ENCODE measurements at places on chromosomes 6 and 20.
A peak's percentile ranks its signal among the peaks of the same experiment; 100 is the strongest.

GRCh38 chr6:131366223-131366622 lies 206.8 kb upstream of the ARG1 start:
- DNase-seq = no peak

DNA sequence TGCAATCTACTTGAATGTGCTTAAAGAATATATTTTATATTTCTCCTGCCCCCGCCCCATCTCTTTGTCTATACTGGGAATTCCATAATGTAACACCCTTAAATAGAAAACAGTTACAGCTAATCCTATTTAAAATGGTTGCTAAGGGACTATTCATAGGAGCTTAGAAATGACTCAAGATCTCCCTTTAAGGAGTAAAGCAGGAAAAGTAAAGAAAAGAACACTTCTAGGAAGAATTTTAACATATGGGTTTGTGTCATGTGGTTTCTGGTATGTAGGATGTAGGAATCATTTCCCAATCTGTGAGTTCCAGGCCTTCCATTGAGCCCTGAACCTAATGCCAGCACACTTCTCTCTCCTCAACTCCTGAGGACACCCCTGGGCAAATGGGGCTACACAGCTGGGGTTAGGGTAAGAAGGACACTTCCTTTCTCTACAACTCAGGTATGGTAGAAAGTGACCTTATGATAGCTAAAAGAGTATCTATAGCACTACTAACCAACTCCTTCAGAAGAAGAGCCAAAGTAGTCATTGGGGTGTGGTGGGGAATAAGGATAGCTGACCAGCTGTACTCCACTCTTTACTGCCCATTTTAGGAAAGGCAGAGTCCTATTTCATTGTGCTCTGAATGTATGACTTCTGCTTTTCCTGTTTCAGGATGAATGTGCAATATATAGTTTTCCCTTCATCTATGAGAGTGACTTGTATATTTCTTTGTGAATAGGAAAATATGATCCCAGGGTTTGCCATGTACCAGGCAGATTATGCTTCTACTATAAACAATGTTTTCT lies 27.3 kb downstream of the RIMS1 start:
- DNase-seq = no peak

DNA sequence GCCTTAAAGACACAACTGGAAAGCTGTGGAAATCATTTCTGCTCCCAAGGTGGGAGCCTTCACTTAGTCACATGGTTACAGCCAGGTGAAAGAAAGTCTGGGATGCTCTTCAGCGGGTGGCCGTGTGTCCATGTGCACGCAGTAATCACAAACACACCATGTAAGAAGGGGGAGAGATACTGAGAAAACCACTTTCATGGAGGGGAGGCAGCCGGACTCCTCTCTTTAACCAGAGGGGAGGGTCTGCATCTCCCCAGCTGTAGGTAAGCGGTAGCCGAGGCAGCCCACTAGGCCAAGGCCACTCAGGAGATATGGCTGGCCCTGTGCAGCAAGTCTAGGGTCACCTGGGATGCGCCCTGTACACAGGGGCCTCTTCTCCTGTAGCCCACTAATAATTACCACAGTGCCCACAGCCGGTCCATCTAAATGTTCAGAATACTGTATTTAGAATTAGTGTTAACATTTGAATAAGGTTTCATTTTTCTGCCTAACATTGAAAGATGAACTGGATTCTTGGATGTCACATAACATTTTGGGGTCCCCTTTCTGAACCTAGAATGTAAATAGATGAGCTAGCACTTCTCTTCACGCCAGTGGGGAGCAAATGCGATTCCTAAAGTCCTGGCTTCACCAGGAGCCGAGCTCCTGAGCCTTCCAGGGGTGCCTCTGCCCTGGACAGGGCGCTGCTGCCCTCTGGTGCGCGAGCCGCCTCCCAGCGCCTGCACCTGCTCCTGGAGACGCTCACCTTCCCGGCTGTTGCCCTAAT lies 15.9 kb downstream of the GPR31 start:
- no peak for DNase-seq

DNA sequence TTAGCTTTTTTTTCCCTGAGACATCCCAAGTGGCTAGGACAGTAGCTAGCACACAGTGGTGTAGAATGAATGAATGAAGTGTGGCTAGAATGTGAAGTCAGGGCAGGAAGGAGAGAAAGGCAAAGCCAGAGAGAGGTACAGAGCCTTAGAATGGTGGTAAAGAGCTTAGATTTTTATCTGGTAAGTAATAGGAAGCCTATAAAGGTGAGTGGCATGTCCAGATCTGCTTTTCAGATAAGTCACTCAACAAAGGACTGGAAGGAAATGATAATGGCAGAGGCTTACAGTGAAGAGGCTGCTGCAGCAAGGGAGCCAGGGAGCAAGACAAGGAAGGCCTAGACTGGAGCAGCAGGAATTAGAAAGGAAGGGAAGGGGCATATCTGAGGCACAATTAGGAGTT lies 96.0 kb upstream of the PRDM1 start:
- no peak for DNase-seq

- DNase-seq = no peak
Observed at GRCh38 chr6:37674161-37674560, 23.5 kb downstream of the MDGA1 start.

DNA sequence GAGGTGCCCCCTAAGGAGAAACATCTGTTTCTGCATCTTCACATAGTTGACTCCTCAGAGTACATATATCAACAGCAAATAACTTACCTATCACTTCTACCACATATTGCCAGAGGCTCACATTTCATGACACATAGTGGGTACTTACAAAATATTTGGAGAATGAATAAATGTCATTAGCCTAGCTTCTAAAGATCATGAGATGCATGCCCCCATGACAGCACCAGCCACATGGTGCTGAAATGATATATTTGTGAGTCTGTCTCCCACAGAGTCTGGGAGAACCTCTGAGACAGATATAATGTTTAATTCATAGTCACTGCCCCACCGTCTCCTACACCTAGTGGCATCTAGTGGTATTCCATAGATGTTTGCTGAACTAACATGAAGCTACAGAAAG lies 555.6 kb downstream of the KIF16B start:
- DNase-seq = no peak

GRCh38 chr20:30487947-30488926 lies 769.2 kb upstream of the DEFB115 start:
- no peak for DNase-seq

DNA sequence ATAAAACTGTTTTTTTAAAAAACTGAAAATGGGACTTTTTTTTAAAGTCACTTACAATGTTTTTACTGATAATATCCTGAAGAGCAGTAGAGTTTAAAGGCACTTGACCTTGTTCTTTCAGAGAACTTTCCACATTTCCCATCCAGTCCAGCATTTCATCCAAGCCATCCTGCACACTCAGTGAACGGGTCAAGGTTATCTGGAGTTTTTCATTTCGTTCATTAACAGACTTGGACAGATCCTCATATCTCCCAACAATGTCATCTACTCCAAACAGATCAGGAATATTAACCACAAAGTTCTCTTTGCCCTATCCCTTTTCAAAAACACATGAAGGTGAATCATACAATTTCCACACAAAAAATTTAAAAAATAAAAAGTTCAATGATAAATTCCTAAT lies 69.1 kb downstream of the DST start:
- DNase-seq = no peak

- peak; percentile 90 for DNase-seq
Observed at GRCh38 chr6:158649289-158650143, at the start of gene SYTL3. TSS of gene SYTL3 (plus strand) at chr6:158650054. CDS start at chr6:158663269, 13,215 bp downstream.

DNA sequence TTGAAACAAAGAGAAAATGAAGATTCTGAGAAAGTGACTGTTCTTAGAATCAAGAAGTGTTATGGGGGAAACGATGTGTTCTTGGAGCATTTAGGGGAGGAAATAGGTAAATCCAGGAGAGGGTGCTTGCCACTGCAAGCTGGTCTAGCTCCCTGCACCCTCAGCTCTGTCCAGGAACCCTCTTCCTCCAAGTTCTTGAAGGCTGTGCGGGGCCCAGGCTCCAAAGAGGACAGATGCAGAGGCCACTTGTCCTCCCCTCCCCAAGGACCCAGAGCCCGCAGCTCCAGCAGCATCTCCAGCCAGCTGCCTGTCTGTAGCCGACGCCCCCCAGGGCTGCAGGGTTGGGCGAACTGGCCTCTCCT lies 87.9 kb downstream of the CDC5L start:
- DNase-seq = no peak

GRCh38 chr6:55023230-55023629 lies 151.1 kb upstream of the HCRTR2 start:
- DNase-seq = peak; percentile 65

DNA sequence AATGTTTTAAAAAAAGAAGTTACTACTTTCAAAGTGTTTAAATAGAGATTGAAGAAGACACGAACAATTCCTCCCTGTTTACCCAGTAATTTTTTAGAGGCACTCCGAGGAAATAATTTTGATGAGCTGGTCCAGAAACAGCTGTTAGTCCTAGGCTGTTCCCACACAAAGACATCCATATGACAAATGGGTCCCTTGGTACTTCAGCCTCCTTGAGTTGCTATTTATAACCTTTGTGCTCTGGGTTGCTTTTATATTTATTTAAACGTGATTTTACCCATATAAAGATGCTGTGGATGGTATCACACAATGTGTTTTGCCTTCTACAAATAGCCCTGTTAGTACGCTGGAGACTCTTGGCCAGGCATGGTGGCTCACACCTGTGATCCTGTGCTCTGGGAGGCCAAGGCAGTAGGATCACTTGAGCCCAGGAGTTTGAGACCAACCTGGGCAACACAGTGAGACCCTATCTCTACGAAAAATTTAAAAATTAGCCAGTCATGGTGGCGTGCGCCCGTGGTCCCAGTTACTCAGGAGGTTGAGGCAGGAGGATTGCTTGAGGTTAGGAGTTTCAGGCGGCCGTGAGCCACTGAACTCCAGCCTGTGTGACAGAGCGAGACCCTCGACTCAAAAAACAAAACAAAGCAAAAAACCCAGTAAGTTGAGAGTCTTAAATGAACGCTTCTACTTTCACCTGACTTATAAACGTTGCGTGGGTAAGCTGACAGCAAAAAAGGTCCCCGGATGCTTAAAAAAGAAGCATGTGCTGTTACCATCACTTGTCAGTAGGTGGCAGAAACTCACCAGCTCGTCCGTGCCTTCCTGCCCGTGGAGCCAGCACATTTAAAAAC lies 56.9 kb upstream of the ARMH2 start:
- peak; percentile 76 for DNase-seq

GRCh38 chr6:25026723-25027122 lies 91.0 kb upstream of the RIPOR2 start:
- DNase-seq = no peak

GRCh38 chr20:14928083-14928482 lies 590.7 kb upstream of the FLRT3 start:
- DNase-seq = no peak

GRCh38 chr20:22682381-22682780 lies 98.0 kb upstream of the FOXA2 start:
- no peak for DNase-seq

- no peak for DNase-seq
Observed at GRCh38 chr20:19783966-19784401, 25.9 kb downstream of the RIN2 start.

Data from inflammatory macrophage treated with lipopolysaccharide for 4 hours (primary cell).